PC-9 (cell line): ENCODE measurements at places on chromosomes 2 and 18.

DNA sequence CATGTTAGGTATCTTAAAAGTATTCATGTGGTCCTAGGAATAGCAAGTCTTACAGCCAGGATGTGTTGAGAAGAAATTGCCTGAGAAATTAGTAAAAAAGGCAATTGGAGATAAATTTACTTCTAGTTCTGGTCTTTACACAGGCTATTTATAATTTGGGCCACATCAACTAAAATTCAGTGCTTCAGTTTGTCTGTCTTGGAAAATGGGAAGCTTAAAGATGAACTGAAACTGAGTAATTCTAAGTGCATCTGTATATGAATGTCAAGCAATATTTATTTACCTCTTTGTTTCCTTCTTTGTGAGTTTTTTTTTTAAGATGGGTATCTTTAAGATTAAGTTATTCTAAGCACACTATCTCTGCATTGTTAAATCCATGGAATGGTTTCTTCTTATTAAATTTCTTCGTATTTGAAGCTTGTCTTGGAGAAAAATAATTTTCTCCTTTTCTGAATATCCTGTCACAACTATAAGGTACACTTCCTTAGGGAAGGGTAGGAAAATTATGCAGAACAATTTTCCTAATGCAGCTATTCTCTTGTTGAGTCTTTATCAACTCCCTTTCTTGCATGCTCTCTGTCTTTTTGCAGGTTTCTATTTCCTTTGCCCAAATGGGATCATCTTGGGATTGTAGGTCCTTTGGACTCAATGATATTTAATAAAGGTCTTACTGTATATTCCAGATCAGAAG lies 39.7 kb upstream of the MMADHC start:
- no peak for DNase-seq

DNA sequence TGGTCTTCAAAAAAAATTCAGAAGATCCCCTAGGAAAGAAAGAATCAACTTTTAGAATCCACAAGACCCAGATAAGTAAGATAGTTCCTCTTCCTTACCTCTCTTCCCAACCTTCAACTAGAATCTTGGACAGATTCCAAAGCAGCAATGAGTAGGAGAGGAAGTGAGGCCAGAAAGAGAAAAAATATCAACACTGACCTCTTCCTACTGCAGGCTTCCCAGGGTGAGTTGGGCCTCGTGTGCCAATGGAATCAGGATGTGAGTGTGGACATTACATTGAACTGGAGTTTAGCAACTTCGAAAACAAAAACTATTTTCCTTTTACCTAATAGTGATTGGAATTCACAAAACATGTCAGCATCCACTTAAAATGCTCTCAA lies 102.5 kb upstream of the PIEZO2 start:
- DNase-seq: no peak

- DNase-seq: no peak
Measured at GRCh38 chr2:33230195-33230594, 246.3 kb upstream of the RASGRP3 start.

GRCh38 chr2:16080516-16080915 lies 140.2 kb downstream of the MYCN start:
- no peak for DNase-seq

DNA sequence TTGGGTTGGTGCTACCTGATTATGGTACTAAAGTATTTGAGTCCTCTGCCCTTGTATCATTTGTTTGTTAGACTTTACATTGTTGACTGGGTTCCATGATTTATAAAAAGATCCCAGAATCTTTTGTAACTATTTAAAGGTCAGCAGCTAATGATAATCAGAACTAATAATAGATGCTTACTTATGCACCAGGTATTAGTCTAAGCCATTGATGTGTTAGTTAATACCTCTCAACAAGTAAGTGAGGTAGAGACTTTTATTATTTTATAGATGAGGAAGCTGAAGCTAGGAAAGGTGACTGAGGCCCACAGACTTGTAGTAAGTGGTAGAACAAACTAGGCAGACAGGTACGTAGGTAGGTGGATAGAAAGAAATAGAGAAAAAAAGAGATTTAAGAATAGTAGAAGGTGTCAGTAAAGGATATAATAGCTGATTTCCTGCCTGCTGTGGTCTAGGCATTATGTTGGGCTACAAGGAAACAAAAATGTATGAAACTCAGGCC lies 68.1 kb downstream of the CRIM1 start:
- no peak for DNase-seq

- no peak for DNase-seq
Measured at GRCh38 chr2:64698668-64699444, 45.1 kb upstream of the SERTAD2 start.

DNA sequence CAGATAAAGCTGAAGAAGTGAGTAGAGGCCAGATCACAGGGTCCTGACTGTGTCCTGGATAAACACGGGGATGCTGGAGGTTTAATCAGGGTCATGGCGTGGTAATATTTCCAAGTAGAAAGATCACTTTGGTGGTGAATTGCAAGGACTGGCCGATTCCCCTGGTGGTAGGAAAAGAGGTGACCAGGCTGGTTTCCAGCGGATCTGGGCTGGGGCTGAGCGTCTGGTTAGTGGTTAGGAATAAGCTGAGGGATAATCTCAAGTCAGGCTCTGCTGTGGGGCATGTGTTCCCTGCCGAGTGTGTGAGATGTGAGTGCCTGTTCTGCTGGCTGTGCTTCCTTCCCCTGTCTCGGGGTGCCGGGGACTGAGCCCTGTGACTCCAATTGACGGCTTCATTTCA lies 484.0 kb downstream of the TSN start:
- DNase-seq: no peak

- DNase-seq: peak; percentile 80
Measured at GRCh38 chr2:32289165-32289999, 11.7 kb downstream of the YIPF4 start.

- no peak for DNase-seq
Measured at GRCh38 chr2:216664593-216665034, 30.7 kb downstream of the IGFBP5 start.

- no peak for DNase-seq
Measured at GRCh38 chr18:63757541-63757940, 17.7 kb upstream of the SERPINB7 start.

DNA sequence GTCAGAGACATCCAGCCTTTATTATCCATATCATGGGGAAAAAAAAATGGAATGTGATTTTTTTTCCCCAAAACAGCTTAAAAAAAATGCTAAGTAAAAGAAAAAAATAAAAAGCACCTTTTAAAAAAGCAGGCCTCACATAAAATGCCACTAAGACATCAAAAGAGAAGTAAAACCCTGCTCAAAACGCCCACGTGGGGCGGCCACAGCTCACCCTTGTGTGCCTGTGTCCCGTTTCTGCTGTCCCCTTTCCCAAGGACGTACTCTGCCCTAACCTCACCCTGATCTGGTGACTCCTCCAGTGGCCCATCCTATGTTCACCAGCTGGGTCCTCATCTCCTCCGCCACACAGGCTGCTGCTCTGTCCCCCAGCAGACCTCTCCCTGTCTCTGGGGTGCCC lies 125.4 kb downstream of the NEDD4L start:
- no peak for DNase-seq

DNA sequence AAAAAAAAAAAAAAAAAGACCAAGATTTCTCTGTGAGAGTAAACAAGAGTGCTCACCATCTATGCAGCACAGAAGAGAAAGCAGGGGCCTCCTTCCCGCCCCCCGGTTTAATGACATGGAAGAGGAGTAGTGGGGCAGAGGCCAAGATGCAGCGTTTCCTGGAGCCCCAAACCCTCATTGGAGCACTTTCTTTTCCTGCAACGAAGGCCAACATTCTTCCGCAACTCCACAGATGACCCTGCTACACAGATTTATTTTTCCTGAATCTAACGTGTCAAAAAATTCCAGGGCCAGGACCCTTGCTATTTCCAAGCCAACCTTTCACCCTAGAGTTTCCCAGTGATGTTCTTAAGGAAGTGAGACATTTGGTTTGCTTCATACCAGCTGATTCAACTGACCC lies 189.6 kb downstream of the MIB1 start:
- DNase-seq: no peak

- DNase-seq: no peak
Measured at GRCh38 chr18:37524139-37524497, 41.5 kb downstream of the CELF4 start.

DNA sequence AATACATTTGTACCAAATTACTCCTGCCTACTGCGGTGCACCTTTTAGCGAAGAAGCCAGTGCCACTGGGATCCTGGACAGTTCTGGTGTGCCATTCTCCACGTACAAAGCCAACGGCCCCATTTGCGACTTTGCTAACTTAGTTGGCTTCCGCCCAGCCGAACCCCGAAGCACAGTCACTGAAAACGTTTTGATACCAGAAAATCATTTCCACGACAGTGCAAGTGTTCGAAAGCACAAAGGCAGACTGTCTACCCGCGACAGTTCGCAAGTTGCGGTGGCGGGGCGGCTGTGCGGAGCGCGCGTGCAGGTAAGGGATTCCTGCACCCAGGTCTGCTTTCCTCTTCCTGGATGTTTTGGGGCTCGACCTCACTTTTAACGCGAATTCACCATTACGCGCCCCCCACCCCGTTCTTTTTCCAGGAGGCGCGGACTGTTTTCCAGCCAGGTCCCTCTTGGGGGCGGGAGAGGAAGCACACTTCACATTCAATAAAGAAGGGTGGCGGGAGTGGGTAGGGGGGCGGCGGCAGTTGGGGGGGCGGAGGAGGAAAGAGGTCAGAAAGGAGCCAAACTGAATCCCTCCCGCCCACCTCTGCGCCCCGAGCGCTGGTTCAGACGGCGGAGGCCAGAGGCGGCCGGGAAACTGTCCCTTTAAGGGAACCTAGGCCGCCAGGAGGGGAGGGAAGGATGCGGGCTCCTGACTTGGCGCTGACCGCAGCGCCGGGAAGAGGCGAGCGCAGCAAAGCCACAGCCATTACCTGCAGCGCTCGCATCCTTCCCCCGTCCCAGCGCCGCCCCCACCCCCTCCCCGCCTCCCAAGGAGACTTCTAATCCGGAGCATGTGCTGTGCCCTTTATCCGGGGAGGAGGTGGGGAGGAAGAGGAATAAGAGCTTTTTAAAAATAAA lies 107.4 kb upstream of the KCTD1 start:
- peak; percentile 47 for DNase-seq

DNA sequence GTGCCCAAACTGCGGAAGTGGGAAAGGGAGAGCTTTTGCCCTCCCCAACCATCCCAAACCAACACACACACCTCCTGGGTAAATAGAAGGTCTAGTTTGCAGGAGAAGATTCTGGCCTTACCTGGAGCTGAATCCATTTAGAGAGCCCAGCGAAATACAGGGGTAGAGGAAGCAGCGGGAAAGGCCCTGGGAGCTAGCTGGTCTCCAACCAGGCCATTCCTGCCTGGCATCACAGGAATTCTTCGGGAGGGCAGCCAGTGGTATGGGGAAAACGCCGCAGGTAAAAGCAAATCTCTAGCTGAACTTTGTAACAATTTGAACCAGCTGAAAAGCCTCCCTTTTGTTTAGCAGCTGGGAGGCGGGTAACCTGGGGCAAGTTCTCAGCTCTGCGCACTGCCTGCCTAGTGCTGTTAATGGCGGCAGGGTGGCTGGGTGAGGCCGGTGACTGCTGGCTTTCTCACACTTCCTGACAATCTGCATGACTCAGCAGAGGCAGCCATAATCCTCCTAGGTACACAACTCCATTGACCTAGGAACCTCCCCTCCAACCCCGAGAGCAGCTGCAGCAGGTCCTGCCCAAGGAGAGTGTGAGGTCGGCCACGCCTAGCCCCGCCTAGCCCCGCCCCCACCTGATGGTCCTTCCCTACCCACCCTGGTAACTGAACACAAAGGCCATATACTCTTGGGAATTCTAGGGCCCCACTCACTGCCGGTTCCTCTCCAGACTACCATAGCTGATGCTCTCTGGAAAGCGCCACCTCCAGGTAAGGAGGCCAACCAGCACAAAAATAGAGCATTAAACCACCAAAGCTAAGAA lies 483.8 kb upstream of the REG3G start:
- peak; percentile 94 for DNase-seq
